Spinal cord (tissue), 10 donors: ENCODE measurements at places on chromosomes 4 and X. TPM values are rescaled to one million over a fixed set of nuclear protein-coding genes. Genes with fewer than 3 reads are reported as not detected.

GRCh38 chr4:145566768-145567167 is 52.4 kb upstream of the MMAA start:
- DNase-seq: no peak
- H3K36me3 ChIP-seq: no peaks in the 10 kb centered on the region
- no peaks in the 10 kb centered on the region for H3K4me1 ChIP-seq
- H3K27ac ChIP-seq: no peak overlapping the region
- no peak overlapping the region for H3K4me3 ChIP-seq

DNA sequence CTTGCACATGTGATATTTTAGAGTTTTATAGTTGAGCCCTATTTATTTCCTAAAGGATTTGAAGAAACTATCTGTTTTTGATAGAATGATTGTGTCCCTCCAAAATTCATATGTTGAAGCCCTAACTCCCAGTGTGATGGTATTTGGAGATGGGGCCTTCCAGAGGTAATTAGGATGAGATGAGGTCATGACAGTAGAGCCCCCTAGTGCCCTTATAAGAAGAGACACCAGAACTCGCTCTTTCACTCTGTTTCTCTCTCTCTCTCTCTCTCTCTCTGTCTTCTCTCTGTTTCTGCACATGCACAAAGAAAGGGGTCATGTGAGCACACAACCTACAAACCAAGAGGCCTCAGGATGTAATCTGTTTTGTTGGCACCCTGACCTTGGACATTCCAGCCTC is 921.9 kb upstream of the DIAPH2 start:
- no peak overlapping the region for H3K4me3 ChIP-seq
- DNase-seq: no peak
- no peak overlapping the region for H3K27ac ChIP-seq
- no peaks in the 10 kb centered on the region for H3K36me3 ChIP-seq
- H3K4me1 ChIP-seq: no peaks in the 10 kb centered on the region

COL4A6 gene
- polyA plus RNA-seq: 10.7 TPM

ZCCHC18 gene
- polyA plus RNA-seq: 28.7 TPM

ZCCHC4 gene
- 9.2 TPM for polyA plus RNA-seq

NDNF gene
- 24.3 TPM for polyA plus RNA-seq

PDE5A gene
- polyA plus RNA-seq: 26.0 TPM
